Upper lobe of left lung (tissue), 6 donors: ENCODE measurements at places on chromosomes 12 and 14.

DNA sequence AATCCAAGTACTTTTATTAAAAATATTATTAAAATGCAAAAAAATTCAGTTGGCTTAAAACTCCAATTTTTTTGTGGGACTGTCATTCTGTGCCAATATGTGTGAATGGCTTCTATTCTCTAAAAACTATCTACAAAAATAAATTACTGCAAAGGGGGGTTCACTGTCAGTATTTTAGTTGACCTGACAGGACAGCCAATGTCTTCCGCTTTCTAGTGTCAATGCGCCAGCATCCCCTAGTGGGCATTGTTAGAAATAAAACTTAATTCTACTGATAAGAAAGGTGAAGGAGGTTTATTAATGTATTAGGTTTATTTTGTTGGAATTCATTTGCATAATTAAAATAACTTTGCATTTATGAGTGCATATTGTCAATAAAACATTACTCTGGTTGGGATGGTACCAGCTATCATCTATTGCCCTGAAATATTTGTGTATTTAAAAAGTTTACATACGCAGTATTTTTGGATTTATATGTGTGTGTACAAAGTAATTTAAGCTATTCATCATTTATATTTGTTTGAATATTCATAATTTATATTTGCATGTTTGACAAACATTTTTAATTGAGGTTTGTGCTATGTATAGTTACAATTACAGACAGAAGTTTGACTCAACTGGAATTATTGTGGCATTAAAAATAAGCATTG is 527.2 kb downstream of the FLRT2 start:
- no peaks in the 10 kb centered on the region for H3K36me3 ChIP-seq
- no peaks in the 10 kb centered on the region for H3K4me1 ChIP-seq
- H3K4me3 ChIP-seq, result no peak overlapping the region

- no peak overlapping the region for H3K27ac ChIP-seq
- no peaks in the 10 kb centered on the region for H3K4me1 ChIP-seq
- peaks cover 3% of the 10 kb centered on the region for H3K36me3 ChIP-seq
- H3K27me3 ChIP-seq, result no peaks in the 10 kb centered on the region
Observed at GRCh38 chr14:103772078-103772712, 56.6 kb downstream of the ZFYVE21 start.

DNA sequence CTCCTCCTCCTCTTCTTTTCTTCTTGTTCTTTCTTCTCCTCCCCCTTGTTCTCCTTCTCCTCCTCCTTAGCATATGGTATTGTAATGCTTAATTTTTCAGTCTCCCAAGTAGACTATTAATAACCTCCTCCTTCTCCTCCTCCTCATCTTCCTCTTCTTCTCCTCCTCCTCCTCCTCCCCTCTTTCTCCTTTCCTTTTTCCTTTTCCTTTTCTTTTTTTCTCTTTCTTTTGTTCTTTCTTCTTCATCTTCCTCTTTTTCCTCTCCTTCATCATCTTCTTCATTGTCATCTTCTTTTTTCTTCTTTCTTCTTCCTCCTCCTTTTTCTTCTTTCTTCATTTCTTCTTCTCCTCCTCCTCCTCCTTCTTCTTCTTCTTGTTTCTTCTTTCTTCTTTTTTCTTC is 251.6 kb upstream of the ARHGAP5 start:
- H3K27me3 ChIP-seq, result no peaks in the 10 kb centered on the region
- no peak for DNase-seq
- H3K4me3 ChIP-seq, result no peak overlapping the region
- H3K4me1 ChIP-seq, result no peaks in the 10 kb centered on the region
- H3K27ac ChIP-seq, result no peak overlapping the region

- no peak for DNase-seq
- H3K27me3 ChIP-seq, result no peaks in the 10 kb centered on the region
- H3K27ac ChIP-seq, result no peak overlapping the region
- H3K4me1 ChIP-seq, result no peaks in the 10 kb centered on the region
Observed at GRCh38 chr14:100629696-100630095, 42.5 kb upstream of the BEGAIN start.

DNA sequence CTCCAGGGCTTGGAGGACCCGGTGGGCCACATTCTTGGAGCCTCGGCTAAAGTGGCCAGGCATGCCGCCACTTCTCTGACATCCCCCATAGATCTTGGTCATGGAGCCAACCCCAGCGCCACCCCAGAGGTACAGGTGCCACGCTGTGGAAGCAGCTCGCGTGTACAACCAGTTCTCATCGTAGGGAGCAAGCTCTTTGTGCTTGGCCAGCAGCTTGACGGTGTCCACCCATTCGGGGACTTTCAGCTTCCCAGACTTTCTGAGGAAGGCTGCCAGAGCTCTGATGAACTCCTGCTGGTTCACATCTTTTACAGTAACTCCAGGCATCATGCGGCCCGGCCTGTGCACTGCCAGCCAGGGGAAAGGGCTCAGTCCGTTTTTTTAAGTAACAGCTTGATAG is 29.3 kb upstream of the EAPP start:
- no peaks in the 10 kb centered on the region for H3K27me3 ChIP-seq
- DNase-seq, result peak; percentile 14
- no peaks in the 10 kb centered on the region for H3K4me1 ChIP-seq
- no peak overlapping the region for H3K27ac ChIP-seq
- H3K4me3 ChIP-seq, result no peak overlapping the region

DNA sequence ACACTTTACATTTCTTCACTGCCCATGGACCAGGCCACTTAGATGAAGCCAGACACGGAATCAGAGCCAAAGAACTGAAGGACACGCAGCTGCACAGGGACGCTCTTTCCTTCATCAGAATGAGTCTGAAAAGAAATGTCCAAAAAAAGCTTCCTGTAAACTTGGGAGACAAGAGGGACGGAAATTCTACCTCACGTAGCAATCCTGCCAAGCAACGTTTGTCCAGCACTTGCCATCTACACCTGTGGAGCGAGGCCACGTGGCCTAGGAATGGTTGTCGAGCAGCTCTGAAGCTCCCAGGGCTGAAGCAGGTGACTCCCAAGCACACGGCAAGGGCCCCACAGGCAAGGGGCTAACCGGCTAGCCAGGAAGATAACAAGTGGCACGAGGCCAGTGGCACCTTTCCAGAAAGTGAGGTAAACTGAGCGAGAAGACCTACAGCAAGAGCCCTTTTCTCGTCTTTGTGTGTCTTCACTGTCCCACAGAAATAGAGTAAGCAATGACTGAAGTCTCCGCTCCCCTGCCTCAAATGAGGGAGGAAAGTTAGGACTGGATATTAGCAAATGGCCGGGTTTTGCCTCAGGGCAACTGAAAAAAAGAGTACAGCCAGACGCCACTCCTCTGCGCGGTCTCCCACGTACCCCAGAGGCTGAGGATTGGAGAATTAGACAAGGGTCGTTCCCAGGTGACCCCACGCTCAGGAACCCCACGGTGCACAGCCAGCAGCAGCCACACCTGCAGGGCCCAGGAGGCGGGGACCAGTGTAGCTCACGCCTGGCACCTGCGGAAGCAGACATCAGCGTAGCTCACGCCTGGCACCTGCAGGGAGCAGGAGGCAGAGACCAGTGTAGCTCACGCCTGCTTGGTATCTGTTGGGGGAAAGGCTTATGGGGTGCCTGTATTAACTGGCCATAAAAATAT is 7.7 kb downstream of the ZNF605 start:
- H3K4me3 ChIP-seq, result no peak overlapping the region
- H3K36me3 ChIP-seq, result peaks cover 66% of the 10 kb centered on the region
- no peak overlapping the region for H3K27ac ChIP-seq
- H3K4me1 ChIP-seq, result no peaks in the 10 kb centered on the region
- H3K27me3 ChIP-seq, result no peaks in the 10 kb centered on the region

DNA sequence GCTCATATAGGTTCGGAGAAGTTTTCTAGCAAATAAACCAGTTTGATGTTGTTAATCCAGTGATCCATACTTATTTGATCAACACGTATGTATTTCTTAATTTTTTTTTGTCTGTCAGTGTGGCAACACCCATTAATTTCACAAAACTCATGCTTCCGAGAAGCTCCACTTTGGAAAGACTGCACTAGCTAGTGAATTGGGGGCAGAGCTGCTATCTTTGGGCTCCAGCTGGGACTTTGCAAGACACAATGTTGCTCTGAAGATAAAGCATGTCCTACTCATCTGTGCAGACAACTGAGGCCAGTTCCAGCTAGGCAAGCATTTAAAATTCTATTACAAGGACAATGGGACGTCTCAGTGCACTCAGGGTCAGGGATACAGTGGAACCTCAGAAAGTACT is 298.4 kb downstream of the NUAK1 start:
- no peak overlapping the region for H3K4me3 ChIP-seq
- no peaks in the 10 kb centered on the region for H3K36me3 ChIP-seq
- no peaks in the 10 kb centered on the region for H3K4me1 ChIP-seq
- H3K27me3 ChIP-seq, result no peaks in the 10 kb centered on the region
- H3K27ac ChIP-seq, result no peak overlapping the region
- DNase-seq, result no peak
